ENCODE measurements at places on chromosomes 12 and 14.
A peak's percentile ranks its signal among the peaks of the same experiment; 100 is the strongest.

DNA sequence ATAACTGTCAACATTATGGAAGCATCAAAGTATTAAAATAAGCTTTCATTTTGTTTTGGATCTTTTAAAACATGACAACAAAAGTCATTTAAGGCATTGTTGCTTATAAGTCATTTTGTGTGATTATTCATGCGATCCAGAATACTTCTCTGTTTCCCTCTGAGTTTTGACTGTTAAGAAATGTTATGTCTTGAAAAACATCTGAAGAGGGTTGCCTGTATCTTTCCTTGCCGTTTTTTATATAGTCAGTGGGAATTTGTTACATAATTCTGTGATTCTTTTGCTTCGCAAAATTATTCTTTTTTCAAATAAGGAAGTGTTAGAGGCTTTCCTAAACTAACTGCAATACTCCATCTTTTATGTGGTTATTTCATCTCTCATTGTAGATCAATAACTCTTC, 78.7 kb downstream of the SAMD4A start:
- no peak for DNase-seq

DNA sequence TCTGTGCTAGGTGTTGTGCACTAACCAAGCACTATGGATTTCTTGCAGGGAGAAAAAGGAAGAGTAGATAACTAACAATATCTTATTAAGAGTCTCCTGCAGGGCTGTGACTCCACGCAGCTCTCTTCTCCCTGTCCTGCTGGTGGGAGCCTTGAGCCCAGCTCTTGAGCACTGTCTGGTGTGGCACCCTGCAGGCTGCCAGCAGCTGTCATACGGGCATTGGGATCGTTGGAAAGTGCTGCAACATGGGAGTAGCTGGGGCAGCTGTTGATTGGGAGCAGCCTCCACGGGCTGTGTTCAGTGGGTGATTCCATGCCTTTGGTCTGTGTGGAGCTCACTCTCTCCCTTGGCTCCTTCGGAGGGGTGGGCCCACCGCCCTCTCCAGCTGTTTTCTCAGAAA, 125.3 kb downstream of the FBXL14 start:
- no peak for DNase-seq

GRCh38 chr14:91303091-91303923, 58.8 kb upstream of the GPR68 start:
- DNase-seq: no peak

- DNase-seq: peak; percentile 11
These were observed 50.6 kb downstream of the LRCOL1 start for GRCh38 chr12:132559652-132560363.

DNA sequence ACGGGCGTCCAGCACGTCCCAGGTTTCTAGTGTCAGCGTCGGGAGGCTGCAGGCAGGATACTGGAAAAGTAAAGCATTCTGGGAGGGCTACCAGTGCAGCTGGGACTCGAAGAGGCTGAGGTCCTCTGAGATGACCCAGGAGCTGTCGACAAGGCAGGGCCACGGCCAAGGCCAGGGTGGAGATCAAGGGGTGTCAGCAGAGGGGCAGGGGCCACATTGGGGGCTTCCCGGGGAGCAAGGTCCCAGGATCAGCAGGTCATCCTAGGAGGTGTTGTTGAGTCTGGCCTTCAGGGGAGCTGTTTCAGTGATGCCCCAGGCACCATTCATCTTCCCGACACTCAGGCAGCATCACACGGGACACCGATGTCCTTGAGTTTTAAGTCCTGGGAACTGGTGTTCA, 377.8 kb upstream of the SFSWAP start:
- DNase-seq: no peak

DNA sequence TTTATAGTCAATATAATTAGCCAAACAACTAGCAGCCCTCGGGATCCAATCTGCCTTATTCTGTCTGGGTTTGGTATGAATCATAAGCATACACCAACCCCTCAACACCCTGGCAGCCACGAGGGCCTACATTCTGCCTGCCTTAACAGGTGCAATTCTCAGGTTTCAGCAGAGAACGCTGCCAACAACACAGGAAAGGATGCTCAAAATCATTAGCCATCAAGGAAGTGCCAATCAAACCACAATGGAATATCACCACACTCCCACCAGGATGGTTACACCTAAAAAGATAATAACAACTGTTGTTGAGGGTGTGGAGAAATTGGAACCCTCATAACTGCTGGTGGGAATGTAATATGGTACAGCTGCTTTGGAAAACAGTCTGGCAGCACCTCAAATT, 122.8 kb downstream of the TTC7B start:
- no peak for DNase-seq

- DNase-seq: no peak
These were observed 769.8 kb upstream of the MGAT4C start for GRCh38 chr12:87025976-87026375.

Measured in retinal pigment epithelial cell (primary cell).